Muscle of leg (tissue), 16 donors: ENCODE measurements at places on chromosomes 5 and 9. TPM values are rescaled to one million over a fixed set of nuclear protein-coding genes. Genes with fewer than 3 reads are reported as not detected.

The PCDH12 gene
- 19.8 TPM for total RNA-seq

- H3K4me3 ChIP-seq: no peak overlapping the region
- H3K4me1 ChIP-seq: peaks cover 25% of the 10 kb centered on the region
- no peak for DNase-seq
- peaks cover 5% of the 10 kb centered on the region for H3K27me3 ChIP-seq
- H3K36me3 ChIP-seq: no peaks in the 10 kb centered on the region
These were observed 87.4 kb downstream of the NRG2 start for GRCh38 chr5:139955616-139956273.

- no peak overlapping the region for H3K4me3 ChIP-seq
- no peaks in the 10 kb centered on the region for H3K27me3 ChIP-seq
- no peaks in the 10 kb centered on the region for H3K4me1 ChIP-seq
- no peak overlapping the region for H3K27ac ChIP-seq
These were observed 37.6 kb upstream of the CCDC152 start for GRCh38 chr5:42719034-42719433.

GRCh38 chr9:21461377-21461776 is 20.7 kb downstream of the IFNE start:
- H3K27ac ChIP-seq: no peak overlapping the region
- H3K36me3 ChIP-seq: no peaks in the 10 kb centered on the region
- no peaks in the 10 kb centered on the region for H3K27me3 ChIP-seq
- H3K4me1 ChIP-seq: no peaks in the 10 kb centered on the region
- no peak overlapping the region for H3K4me3 ChIP-seq

DNA sequence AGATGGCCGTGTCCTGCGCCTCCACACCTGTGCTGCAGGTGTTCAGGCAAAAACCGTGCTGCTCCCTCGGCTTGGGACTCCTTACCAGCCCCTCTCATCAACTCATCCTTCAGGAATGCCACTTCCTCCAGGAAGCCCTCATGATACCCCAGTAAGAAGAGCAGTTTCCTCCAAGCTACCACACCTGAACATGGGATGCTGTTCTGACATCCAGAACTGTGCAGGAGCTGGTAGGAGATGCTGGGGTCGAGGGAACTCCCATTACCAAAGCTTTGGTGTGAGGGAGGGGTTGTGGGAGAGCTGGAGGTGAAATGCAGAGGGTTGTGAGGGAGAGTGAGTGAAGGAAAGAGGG is 18.9 kb downstream of the CARD19 start:
- H3K4me3 ChIP-seq: no peak overlapping the region
- H3K27me3 ChIP-seq: no peaks in the 10 kb centered on the region
- no peak for DNase-seq
- peaks cover 20% of the 10 kb centered on the region for H3K4me1 ChIP-seq
- H3K36me3 ChIP-seq: peaks cover 39% of the 10 kb centered on the region
